ENCODE measurements at places on chromosomes 4 and X.

DNA sequence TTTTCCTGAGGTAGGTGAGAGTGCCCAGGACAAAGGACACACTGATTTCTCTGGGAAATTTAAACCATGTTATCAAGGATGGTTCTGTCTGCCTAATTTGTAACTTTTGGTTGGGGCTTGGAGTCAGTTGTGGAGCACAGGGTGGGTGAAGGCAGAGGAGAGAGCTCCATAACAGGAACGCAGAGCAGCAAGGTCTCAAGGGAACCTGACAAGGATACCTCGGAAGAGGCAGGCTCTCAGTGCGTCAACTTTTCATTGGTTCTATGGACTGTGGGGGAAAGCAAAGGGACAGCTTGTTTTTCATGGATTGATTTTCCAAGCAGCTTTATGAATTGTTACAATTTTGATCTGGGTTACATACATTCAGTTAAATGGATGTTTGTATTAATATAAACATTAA lies 110.4 kb downstream of the SLIT2 start:
- DNase-seq, result no peak

- no peak for DNase-seq
Observed at GRCh38 chrX:108485960-108486359, 46.3 kb downstream of the COL4A5 start.

DNA sequence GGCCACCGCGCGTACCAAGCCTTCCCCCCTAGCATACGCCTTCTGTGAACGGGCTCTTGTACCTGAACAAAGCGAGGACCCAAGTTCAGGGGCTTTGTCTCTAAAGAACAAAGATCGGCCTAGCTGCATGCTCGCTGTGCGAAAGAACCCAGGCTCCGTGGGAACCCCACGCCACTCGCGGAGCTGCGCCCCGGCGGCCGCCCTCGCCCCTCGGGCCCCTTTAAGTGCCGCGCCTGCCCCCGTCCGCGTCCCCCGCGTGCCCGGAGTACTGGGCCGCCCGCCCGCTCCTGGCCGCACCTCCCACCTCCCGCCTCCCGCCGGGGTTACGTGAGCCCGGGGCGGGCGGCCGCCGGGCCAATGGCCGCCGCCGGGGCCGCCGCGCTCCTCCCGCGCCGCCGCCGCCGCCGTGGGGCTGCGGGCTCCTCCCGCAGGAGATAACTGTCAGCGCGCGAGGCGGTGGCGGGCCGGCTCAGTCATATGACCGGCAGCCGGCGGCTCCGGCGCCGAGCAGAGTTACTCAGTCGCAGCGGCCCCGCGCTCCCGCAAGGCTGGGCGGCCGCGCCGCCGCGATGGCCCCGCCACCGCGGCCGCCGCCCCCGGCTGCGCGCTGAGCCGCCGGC lies at the start of gene FNIP2:
Gene FNIP2, plus strand, starts transcription at position 472 of the 620 bp plus-strand sequence. CDS start 187 bp downstream, outside the sequence.
- DNase-seq, result peak; percentile 68

DNA sequence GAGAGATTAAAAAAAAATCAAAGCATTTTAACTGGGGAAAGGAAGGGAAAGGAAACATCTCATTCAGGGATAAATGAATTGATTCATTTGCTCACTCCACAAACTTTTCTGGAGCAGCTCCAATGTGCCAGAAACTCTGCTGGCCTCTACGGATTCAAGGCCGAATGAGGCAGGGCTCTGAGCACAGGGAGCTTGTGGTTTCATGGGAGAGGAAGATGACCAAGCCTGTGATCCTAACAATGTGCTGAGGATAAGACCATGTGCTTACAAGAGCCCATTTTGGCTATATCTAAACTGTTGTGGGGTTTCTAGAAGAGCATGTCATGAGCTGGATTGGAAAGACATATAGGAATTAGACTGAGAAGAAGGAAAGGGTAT lies 137.5 kb downstream of the ZNF674 start:
- no peak for DNase-seq

- no peak for DNase-seq
Observed at GRCh38 chr4:9979101-9979701, 42.1 kb downstream of the SLC2A9 start.

- no peak for DNase-seq
Observed at GRCh38 chrX:133754657-133755056, 230.7 kb downstream of the GPC3 start.

- DNase-seq, result no peak
Observed at GRCh38 chr4:53322696-53323095, 43.2 kb downstream of the SCFD2 start.

DNA sequence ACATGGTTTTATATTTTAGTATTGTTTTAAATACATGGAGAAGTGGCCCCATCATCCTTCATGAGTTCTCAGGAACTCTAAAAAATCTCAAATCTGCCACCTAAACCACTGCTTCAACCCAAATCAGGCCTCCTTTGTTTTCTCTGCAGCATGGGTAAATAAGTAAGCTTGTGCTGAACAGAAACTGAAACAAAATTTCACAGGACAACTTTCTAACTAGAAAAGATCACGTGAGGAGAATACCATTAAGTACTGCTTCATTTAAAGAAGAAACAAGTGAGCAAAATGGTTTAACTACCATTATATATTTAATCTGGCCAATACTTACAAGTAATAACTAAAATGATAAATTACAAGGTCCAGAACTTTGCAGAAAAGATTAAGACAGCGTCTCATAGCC lies 2.5 kb downstream of the ARAP2 start:
- no peak for DNase-seq

GRCh38 chrX:30296408-30297254 lies 12.6 kb downstream of the NR0B1 start:
- no peak for DNase-seq

DNA sequence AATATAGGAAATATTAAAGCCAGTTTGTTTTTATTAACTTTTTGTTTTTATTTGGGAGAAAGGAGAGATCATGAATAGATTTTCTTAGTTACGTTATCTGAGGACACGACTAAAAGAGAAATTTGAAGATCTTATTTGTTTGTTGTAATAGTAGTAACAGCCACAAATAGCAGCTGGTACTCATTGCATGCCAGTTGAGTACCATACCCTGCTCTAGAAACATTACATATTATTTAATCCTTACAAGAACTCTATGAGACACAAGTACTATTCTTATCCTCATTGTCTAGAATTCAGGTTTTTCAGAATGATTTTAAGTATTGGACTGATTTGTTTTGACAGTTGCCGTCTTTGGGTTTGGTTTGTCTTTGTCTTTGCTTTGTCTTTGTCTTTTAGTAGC lies 31.8 kb downstream of the USP53 start:
- no peak for DNase-seq

GRCh38 chr4:68732653-68733466 lies 62.4 kb upstream of the UGT2B15 start:
- no peak for DNase-seq
